ENCODE measurements at places on chromosomes 12 and 14.
A peak's percentile ranks its signal among the peaks of the same experiment; 100 is the strongest.

- DNase-seq: peak; percentile 85
Measured at GRCh38 chr14:89701211-89702043, 253.1 kb downstream of the EFCAB11 start.

DNA sequence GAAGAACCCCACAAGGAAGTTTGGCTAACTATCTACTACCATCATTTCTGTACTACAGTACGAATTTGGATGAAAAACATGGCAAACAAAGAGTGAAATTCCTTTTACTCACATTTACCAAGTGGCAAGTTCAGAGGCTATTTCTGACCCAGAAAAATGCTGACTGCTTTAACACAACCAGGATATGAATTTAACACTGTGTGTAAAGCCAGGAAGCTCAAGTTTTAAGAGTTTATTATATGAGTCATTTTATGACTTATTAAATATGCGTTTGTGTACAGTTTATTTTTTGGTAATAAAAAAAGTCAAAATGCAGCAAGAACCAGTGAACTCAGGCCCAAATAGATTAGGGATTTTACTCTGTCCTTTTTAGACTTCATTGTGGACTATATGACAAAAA lies 58.4 kb upstream of the STAC3 start:
- DNase-seq: no peak

GRCh38 chr12:62698701-62699101 lies 232.1 kb downstream of the MON2 start:
- DNase-seq: no peak

GRCh38 chr12:31589904-31590641 lies 863 bp downstream of the DENND5B start:
- peak; percentile 13 for DNase-seq

- DNase-seq: no peak
Measured at GRCh38 chr12:97984974-97985580, 522.5 kb downstream of the RMST start.

DNA sequence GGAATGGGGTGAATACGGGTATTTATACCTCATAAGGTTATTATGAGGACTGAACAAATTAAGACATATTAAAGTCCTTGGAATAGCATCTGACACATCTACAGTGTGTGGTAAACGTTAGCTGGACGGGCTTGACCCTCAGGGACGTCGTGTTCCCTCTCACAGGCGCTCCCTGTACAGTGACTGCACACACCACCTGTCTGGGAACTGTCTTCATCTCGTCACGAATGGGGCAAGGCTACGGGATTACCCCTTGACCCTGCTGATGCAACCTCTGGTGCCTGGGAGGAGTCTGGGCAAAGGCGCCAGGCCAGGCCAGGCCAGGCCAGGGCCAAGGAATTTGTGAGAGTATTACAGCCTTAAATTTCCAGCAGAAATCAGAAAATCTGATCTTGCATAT lies 191.1 kb downstream of the CALM1 start:
- no peak for DNase-seq

DNA sequence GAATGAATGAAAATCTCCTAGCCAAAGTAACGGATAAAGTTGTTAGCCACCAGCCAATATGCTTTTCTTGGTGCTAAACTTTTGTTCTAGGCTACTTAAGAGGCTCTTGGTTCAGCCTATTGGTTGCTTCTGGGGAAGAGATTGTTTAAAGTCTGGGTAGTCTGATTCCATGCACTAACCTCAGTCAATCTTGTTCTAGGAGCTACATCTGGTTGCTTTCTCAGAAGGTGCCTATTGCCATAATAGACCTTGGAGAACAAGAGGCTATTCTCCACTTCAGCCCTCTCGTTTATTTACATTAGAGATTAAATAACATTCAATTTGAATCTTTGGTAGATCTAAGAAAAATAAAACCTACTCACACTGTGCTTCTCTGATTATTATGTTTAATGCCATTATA lies 40.8 kb upstream of the OTOGL start:
- DNase-seq: no peak

GRCh38 chr12:2234091-2234490 lies 181.3 kb downstream of the CACNA1C start:
- DNase-seq: no peak

DNA sequence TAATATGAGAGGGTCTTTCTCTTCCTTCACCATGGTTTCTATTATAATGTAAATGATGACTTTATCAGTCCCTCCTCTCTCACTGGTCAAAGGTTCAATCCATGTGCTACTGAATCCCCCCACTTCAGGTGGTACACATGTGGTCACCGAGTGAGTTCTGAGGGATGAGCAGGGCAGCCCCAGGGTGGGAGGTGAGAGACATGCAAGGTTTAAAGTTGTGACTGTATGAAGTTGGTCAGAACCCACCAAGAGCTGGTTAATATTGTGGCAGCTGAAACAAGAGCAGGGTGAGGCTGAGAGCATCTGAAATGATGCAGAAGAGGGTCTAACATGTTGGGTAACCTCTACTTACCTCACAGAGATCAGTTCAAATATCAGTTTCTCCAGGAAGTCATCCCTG lies 444.7 kb upstream of the FBXO33 start:
- DNase-seq: no peak

DNA sequence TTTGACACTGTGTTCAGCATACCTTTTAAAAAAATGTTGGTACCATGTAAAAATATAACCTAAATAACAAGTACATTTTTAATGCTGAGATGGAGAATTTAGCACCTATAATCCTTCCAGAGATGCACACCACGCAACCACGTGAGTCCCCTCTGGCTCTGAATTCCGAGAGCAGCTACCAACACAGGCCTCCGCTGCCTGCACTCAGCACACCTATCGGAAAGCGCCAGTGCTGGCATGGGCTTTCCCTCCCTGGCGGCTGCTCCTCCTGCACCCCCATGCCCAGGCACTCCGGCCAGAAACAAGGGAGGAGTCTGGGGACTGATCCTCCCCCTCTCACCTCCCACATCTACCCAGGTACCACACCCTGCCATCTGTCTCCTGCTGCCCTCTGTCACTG lies 47.0 kb downstream of the ITPK1 start:
- no peak for DNase-seq

GRCh38 chr14:101151226-101151926 lies 247.9 kb upstream of the RTL1 start:
- DNase-seq: no peak

- DNase-seq: no peak
Measured at GRCh38 chr12:46773586-46774321, 52.0 kb downstream of the SLC38A4 start.

GRCh38 chr14:54259821-54260220 lies 137.0 kb upstream of the CDKN3 start:
- no peak for DNase-seq

DNA sequence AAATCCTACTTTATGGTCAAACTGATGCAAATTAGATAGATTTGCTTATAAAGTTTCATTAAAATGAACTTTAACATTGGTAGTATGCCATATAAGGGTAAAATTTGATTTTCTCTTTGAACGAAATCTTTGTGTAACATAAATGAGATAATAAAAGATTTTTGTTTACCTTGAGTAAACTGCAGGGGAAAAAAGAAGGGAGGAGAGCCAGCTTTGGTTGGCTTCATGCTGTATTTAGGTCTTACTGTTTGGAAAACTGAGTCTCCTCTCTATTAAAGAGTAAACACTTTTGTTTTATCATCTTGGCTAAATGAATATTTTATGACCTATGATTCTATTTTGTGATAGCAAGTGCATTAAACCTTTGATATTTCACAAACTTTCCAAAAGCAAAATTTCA lies 267.6 kb downstream of the IPO8 start:
- no peak for DNase-seq

GRCh38 chr14:21419528-21419927 lies 35.7 kb upstream of the SUPT16H start:
- DNase-seq: no peak

DNA sequence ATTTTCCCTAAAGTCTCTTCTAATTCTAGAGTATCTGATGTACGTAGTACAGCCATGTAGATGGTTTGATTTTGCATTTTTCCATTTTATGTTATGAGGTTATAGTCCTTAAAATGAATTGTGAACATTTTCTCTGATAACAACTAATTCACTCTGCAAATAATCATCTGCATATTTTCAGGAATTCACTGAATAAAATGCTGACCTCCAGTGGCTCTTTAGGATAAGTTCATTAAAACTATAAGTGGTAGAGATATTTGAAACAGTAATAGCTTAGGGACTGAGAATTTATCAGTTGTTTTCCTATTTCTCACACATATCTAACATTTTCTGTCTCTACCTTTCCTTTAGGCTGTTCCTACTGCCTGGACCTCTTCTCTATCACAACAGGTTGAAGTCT lies 4.4 kb downstream of the MSRB3 start:
- DNase-seq: no peak

DNA sequence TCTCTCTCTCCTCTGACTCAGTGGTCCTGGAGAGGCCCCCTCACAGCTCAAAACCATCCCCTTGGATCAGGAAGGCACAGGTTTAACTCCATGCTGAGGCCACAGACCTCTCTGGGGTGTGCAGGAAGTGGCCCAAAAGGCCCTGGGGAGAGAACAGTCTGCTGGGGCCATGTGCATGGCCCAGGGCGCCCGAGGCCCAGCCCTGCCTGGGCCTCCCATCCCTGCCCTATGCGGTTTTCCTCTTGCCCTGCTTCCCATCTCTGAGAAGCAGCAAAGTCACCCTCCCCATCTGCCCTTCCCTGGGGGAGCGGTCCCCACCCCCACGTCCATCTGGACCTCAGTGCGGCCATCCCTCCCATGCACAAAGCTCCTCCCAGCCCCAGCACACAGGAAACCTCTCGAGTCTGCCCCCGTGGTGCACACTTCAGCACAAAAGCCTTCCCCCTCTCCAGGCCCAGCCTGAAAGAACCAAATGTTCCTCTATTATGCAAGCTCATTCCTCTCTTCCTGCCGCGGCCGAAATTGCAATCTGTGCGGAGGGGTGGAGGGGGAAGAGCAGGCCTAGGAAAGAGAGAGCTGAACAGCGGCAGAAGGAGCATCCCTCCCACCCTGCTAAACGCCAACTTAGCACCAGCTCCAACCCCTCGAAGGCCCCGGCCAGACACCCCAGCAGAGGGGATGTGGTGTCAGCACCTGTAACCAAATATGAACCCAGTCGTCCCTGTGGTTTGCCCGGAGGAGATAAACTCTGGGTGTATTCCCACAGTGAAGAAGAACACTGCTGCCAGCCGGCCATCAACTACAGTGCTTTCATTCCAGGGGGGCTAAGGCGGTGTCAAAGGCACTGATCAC lies 108.5 kb downstream of the SCARB1 start:
- DNase-seq: no peak

GRCh38 chr12:66456612-66457011 lies 154.3 kb downstream of the HELB start:
- no peak for DNase-seq

GRCh38 chr12:46472893-46473633 lies 100.5 kb upstream of the SLC38A2 start:
- DNase-seq: no peak

GRCh38 chr14:70027785-70028428 lies 148.7 kb downstream of the SMOC1 start:
- DNase-seq: peak; percentile 65

DNA sequence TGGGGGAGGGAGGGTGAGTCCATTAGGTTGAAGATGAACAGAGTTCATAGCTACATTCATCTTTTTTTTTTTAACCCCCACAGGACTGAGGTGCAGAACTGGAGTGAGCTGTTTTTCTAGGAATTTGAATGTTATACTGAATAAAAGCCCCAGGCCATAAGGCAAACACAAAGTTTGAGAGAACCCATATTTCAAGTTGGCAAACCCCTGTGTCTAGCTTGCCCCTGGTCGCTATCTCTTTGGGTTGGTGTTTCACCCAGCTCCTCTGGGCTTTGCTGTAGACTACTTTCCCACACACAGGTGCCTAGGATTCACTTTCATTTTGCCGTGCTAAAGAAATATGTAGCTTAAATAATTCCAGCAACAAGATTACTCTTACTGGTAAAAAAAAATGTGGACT lies 5.2 kb upstream of the LMO3 start:
- no peak for DNase-seq

GRCh38 chr12:5723071-5723470 lies 222.0 kb downstream of the ANO2 start:
- DNase-seq: no peak

- DNase-seq: no peak
Measured at GRCh38 chr12:6158255-6158654, 33.8 kb upstream of the VWF start.

- DNase-seq: peak; percentile 85
Measured at GRCh38 chr14:106872611-106873446, 1346.4 kb downstream of the TMEM121 start.

All from stimulated activated CD4-positive, alpha-beta T cell treated with anti-CD3 and anti-CD28 coated beads, Interleukin-12 subunit alpha, Interleukin-12 subunit beta, amount 100 ng/mL, for 4 hours (primary cell).